Islet precursor cell (in vitro differentiated cells): ENCODE measurements at places on chromosomes 5 and 9.

GRCh38 chr5:106545325-106545724, 1125.4 kb downstream of the EFNA5 start:
- DNase-seq, result no peak

DNA sequence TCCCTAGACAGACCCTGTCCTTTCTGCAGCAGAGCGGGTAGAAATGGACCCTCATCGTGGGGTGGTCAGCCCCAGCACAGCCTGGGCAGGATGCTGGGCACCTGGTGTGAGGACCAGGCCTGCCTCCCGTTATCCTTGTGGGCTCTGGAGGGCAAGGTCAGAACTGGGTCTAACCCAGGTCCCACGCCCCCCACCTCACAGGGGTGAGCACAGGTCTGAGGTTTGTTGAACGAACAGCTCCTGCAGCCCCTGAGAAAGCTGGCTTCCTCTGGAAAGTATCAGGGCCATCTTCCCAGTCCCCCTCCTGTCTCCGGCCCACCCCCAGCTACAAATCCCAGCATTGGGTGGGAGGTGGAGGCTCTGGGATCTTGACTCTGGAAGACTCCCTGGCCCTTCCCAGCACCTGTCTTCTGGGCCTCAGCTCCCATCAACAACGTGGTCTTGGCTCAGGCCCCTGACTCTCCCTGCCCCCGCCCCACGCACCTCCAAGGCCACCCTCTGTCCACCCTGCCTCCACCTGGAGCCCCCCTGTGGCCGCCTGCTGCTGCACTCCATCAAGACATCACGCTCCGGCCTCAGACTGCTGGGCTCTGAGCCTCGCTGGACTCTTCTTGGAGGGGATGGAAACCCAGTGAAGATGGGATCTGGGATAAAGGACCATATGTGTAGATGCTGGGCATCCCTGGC, 30.1 kb upstream of the CNOT6 start:
- DNase-seq, result no peak

DNA sequence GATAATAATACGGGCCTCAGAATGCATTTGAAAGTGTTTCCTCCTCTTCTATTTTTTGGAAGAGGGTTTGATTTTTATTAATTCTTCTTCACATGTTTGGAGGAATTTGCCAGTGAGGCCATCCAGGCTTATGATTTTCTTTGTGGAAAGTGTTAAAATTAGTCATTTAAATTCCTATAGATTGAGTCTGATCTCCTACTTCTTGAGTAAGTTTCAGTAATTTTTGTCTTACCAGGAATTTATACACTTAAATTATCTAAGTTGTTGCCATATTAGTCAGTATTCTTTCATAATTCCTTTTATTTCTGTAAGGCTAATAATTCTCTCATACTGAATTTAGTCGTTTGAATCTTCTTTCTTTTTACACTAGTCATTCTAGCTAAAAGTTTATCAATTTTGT, 25.2 kb upstream of the HAPLN1 start:
- no peak for DNase-seq

DNA sequence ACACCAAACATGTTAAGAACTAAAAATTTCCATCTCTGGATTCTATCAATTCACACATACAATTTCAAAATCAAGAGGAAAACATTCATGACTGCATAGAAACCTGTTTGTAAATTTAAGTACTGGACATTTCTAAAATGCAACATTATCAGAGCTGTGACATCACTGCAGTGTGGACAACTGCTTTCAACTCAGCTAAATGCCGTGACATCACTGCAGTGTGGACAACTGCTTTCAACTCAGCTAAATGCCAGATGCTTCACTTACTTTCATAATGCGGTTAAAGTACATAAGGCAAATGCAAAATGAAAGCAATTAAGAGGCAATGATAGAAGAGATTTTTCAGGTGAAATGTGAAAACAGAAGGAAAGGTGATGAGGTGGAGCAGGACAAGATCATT, 161.5 kb downstream of the ARL15 start:
- DNase-seq, result no peak

- no peak for DNase-seq
These were observed 83.8 kb downstream of the OTULIN start for GRCh38 chr5:14748180-14748900.

DNA sequence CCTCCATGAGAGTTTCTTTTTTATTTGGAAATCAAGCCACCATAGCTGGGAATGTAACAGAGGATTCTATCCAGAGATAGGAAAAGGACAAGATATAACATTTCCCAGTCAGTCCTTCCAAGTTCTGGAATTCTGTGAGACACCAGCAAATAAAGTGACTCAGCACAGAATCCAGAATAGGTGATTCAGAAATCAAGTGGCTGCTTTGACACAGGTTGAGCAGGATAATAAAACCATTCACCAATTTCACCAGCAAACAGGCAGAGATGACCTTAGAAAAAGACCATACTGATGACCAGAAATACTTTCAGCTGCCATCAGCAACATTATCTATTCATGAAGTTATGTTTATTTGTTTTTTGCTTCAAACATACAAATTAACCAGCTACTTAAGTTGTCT, 491.5 kb upstream of the TUSC1 start:
- DNase-seq, result no peak

GRCh38 chr9:20472342-20473045, 149.8 kb downstream of the MLLT3 start:
- no peak for DNase-seq

GRCh38 chr5:172380301-172380986, 73.9 kb downstream of the SH3PXD2B start:
- no peak for DNase-seq
